WTC11 (cell line): ENCODE measurements at places on chromosomes 2 and 18. TPM values are rescaled to one million over a fixed set of nuclear protein-coding genes. Genes with fewer than 3 reads are reported as not detected.
A peak's percentile ranks its signal among the peaks of the same experiment; 100 is the strongest.

- no peaks in the 10 kb centered on the region for H3K27me3 ChIP-seq
- peaks cover 6% of the 10 kb centered on the region; the same call in 1 of the 2 replicates for H3K4me1 ChIP-seq
- no peak overlapping the region for H3K27ac ChIP-seq
- H3K36me3 ChIP-seq = no peaks in the 10 kb centered on the region
Observed at GRCh38 chr2:29940706-29941105, 19.3 kb upstream of the ALK start.

The REG3G gene
- total RNA-seq = 0.20 to 0.39 TPM (median 0.30 TPM) in 3 replicates

DNA sequence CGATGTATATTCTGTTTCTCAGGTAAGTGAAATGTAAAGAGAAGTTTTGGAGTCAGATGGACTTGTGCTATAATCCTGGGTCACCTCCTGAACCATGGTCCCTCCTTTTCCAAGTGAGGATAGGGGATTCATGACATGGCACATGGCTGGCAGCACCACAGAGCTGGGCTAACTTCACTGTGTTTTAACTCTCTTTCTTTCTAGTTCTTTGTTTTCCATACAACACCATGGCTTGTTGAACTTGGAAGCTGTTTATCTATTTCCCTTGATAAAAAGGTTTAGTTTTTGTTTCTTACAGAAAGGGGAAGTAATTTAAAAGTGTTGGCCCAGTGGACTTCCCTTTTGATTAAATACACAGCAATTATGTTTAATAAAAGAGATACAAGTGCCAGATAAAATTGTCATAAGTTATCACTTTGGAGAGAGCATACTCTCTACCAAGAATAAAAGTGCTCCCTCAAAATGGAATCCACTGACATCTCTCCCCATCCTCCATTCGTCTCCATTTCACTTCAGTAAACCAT, 90.4 kb downstream of the PLCL1 start:
- no peak for DNase-seq
- no peak overlapping the region for H3K27ac ChIP-seq
- peaks cover 22% of the 10 kb centered on the region for H3K4me1 ChIP-seq
- H3K4me3 ChIP-seq = no peak overlapping the region
- H3K27me3 ChIP-seq = no peaks in the 10 kb centered on the region

GRCh38 chr2:229882583-229882982, 39.2 kb downstream of the TRIP12 start:
- H3K27ac ChIP-seq = peak overlapping the region; percentile 53; the same call in 1 of the 2 replicates
- H3K4me3 ChIP-seq = no peak overlapping the region
- H3K27me3 ChIP-seq = no peaks in the 10 kb centered on the region
- H3K36me3 ChIP-seq = peaks cover 23% of the 10 kb centered on the region
- DNase-seq = no peak

The ZAP70 gene
- total RNA-seq = 0.61 to 0.73 TPM (median 0.64 TPM) in 3 replicates

DNA sequence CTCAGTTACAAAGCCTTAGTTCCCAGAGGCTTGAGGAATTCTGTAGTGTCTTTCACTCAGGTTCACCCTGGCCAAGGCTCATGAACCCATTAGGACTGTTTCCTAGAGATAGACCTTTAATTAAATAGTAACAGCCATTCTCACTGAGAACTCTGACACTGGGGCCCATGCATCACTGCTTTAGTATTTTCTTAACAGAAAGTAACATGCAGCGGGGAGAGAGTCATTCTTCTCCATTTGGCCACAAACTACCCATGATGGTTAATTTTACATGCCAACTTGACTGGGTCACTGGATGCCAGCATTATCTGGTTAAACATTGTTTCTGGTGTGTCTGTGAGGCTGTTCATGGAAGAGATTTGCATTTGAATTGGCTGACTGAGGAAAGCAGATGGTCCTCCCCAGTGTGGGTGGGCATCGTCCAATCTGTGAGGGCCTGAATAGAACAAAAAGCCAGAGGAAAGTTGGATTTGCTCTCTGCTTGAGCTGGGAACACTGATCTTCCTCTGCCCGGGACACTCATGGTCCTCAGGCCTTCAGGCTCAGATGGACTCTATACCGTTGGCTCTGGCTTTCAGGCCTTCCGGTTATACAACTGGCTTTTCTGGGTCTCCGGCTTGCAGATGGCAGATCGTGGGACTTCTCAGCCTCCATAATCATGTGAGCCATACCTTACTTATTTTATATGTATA, 5.6 kb upstream of the CPLX4 start:
- no peak overlapping the region for H3K27ac ChIP-seq
- peaks cover 27% of the 10 kb centered on the region for H3K36me3 ChIP-seq
- no peak for DNase-seq
- peaks cover 4% of the 10 kb centered on the region for H3K4me1 ChIP-seq

The DPYSL5 gene
- total RNA-seq = 7.6 to 12.1 TPM (median 9.2 TPM) in 3 replicates

DNA sequence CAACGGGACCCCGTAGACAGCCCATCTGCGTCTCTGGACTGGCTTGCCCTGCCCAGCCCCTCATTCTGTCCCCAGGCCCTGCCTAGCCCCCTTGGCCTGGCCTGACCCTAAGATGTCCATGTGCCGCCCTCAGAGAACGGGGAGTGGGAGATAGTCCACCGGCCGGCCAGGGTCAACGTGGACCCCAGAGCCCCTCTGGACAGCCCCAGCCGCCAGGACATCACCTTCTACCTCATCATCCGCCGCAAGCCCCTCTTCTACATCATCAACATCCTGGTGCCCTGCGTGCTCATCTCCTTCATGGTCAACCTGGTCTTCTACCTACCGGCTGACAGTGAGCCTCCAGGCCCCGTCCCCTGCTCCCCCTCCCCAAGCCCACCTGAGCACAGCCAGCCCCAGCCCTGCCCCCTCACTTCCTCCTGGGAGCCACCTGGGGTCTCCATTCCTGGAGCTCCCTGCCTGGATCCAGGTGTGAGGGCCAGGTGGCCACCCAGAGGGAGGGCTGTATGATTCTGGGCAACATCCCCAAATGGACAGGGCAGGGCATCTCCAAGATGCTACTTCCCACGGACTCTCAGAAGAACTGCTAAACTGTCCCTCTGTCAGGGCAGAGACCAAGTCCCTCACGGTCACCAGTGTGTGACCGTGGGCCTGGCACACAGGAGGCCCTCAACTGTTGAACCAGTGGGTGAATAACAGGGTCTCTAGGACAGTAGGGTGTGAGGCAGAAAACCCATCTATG, 4.0 kb downstream of the CHRND start:
- peaks cover 11% of the 10 kb centered on the region for H3K4me1 ChIP-seq
- no peak overlapping the region; the same call in 1 of the 2 replicates for H3K27ac ChIP-seq
- no peaks in the 10 kb centered on the region for H3K36me3 ChIP-seq
- H3K27me3 ChIP-seq = peaks cover 13% of the 10 kb centered on the region
- peak; percentile 7 for DNase-seq

- H3K27ac ChIP-seq = no peak overlapping the region
- H3K27me3 ChIP-seq = no peaks in the 10 kb centered on the region; the same call in 1 of the 2 replicates
- H3K4me1 ChIP-seq = no peaks in the 10 kb centered on the region
- no peak overlapping the region for H3K4me3 ChIP-seq
- H3K36me3 ChIP-seq = peaks cover 43% of the 10 kb centered on the region
- DNase-seq = no peak
Observed at GRCh38 chr2:24544456-24545115, 53.5 kb downstream of the NCOA1 start.

The ANTXR1 gene
- 30.0 to 37.7 TPM (median 36.8 TPM) in 3 replicates for total RNA-seq

The MAP3K20 gene
- 14.2 to 15.2 TPM (median 14.5 TPM) in 3 replicates for total RNA-seq

DNA sequence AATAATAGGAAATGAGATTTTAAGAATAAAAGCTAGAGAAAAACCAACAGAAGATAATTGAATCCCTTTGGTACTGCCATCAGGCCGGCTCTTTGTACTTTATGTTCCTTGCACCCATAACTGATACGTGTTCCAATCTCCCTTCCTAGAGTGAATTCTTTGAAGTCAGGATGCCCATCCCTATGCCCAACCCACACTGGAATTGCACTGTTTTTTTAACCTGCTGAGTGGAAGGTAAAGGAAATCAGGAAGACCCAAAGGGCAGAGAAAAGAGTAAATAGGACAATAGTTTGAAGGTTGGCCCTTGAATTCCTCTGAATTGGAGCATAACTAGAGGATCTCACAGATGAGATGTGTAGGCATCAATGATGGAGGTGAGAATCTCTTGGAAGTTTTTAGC, 4.4 kb upstream of the ATG16L1 start:
- H3K27me3 ChIP-seq = peaks cover 2% of the 10 kb centered on the region; the same call in 1 of the 2 replicates
- H3K36me3 ChIP-seq = peaks cover 19% of the 10 kb centered on the region
- H3K27ac ChIP-seq = no peak overlapping the region
- H3K4me3 ChIP-seq = no peak overlapping the region

- DNase-seq = no peak
- H3K27me3 ChIP-seq = no peaks in the 10 kb centered on the region
- peaks cover 18% of the 10 kb centered on the region; the same call in 1 of the 2 replicates for H3K4me1 ChIP-seq
- peaks cover 92% of the 10 kb centered on the region for H3K36me3 ChIP-seq
- H3K27ac ChIP-seq = 0 out of 2 replicates have a peak overlapping the region, but pooled peaks have one; percentile 46
Observed at GRCh38 chr2:12728221-12728777, 11.6 kb downstream of the TRIB2 start.

GRCh38 chr2:170396799-170397459, 219.0 kb downstream of the MYO3B start:
- peaks cover 11% of the 10 kb centered on the region; the same call in 1 of the 2 replicates for H3K4me1 ChIP-seq
- no peak for DNase-seq
- no peaks in the 10 kb centered on the region; the same call in 1 of the 2 replicates for H3K27me3 ChIP-seq
- no peak overlapping the region for H3K4me3 ChIP-seq
- H3K36me3 ChIP-seq = no peaks in the 10 kb centered on the region
- no peak overlapping the region for H3K27ac ChIP-seq

The GRB14 gene
- 14.9 to 17.2 TPM (median 17.2 TPM) in 3 replicates for total RNA-seq

- peaks cover 37% of the 10 kb centered on the region for H3K4me1 ChIP-seq
- H3K36me3 ChIP-seq = peaks cover 10% of the 10 kb centered on the region; the same call in 1 of the 2 replicates
- no peaks in the 10 kb centered on the region; the same call in 1 of the 2 replicates for H3K27me3 ChIP-seq
- DNase-seq = no peak
- H3K27ac ChIP-seq = 0 out of 2 replicates have a peak overlapping the region, but pooled peaks have one; percentile 3
- no peak overlapping the region for H3K4me3 ChIP-seq
Observed at GRCh38 chr18:35526495-35527059, 28.8 kb upstream of the INO80C start.

- peak within 1 kb of the TSS; percentile 95 for H3K4me3 ChIP-seq
- H3K27ac ChIP-seq = peak within 1 kb of the TSS; percentile 46
- H3K36me3 ChIP-seq = peaks cover 4% of the 10 kb centered on the region; the same call in 1 of the 2 replicates
- no peaks in the 10 kb centered on the region for H3K27me3 ChIP-seq
Observed at GRCh38 chr2:20350753-20351554, at the start of gene PUM2. PUM2 (minus strand) TSS chr2:20350844; CDS start chr2:20327360, 23,484 bp downstream.

GRCh38 chr2:120927265-120927628, 191.6 kb downstream of the GLI2 start:
- peaks cover 33% of the 10 kb centered on the region for H3K36me3 ChIP-seq
- no peak overlapping the region for H3K27ac ChIP-seq
- H3K27me3 ChIP-seq = no peaks in the 10 kb centered on the region

DNA sequence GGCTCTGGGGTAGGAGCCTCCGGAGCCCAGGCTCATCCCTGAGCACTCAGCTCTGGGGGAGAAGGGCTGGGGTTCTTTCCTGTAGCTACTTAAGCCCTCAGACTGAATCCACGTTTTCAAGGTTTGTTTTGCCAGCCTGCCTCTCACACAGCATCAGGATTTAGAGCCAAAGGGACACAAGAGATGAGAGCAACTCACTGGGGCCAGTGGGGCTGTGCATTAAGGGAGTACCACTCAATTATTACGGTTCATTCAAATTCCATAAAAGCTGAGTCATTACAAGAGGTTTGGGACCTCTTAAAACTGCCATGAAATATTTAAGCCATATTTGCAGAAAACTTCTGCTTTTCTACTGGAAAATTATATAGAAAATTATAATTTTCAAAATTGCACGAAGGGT, 17.1 kb upstream of the SNED1 start:
- H3K36me3 ChIP-seq = no peaks in the 10 kb centered on the region
- H3K27me3 ChIP-seq = peaks cover 2% of the 10 kb centered on the region; the same call in 1 of the 2 replicates
- H3K4me3 ChIP-seq = no peak overlapping the region
- H3K4me1 ChIP-seq = no peaks in the 10 kb centered on the region
- no peak for DNase-seq

GRCh38 chr18:57802213-57803102, 657 bp downstream of the ATP8B1 start:
- DNase-seq = peak; percentile 42
- H3K27ac ChIP-seq = no peak overlapping the region
- H3K36me3 ChIP-seq = no peaks in the 10 kb centered on the region
- H3K27me3 ChIP-seq = peaks cover 53% of the 10 kb centered on the region

GRCh38 chr2:239811111-239811781, 213.9 kb downstream of the NDUFA10 start:
- no peaks in the 10 kb centered on the region for H3K27me3 ChIP-seq
- H3K36me3 ChIP-seq = no peaks in the 10 kb centered on the region
- no peak for DNase-seq
- no peak overlapping the region for H3K4me3 ChIP-seq
- H3K27ac ChIP-seq = no peak overlapping the region

DNA sequence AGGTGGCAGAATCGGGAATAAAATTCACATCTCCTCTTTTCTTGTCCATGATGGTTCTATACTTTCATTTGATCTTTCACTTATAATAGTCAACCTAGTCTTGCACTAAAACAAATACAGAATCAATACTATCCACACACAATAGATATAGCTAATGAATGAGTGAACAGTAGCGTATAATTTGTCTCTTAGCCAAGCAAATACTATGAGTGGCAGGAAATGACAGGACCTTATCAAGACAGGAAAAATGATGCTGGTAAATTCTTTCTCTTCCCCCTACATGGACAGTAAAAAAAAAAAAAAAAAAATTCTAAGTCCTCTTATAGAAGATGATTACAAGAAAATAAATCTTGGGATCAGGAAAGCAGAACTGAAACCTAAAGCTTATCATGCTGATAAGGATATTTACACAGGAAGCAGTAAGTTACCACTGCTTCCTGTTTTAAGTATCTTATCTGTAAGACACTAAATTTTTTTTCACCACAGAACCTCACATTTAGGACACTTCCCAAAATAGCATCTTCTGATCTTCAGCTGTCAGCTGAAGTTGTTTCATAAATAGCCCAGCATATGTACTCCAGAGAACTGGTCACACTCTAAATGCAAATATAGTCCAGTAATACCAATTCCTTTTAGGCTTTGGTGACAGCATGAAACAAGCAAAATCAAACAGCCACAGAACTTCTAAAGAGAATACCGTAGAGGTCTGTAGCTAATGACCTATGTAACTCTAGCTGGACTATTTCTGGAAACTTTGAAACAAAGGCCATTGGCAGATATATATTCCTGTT, 27.0 kb downstream of the IRS1 start:
- no peak overlapping the region for H3K4me3 ChIP-seq
- no peaks in the 10 kb centered on the region for H3K27me3 ChIP-seq
- DNase-seq = no peak
- H3K27ac ChIP-seq = no peak overlapping the region
- peaks cover 46% of the 10 kb centered on the region for H3K36me3 ChIP-seq

- H3K4me1 ChIP-seq = peaks cover 6% of the 10 kb centered on the region
- H3K27ac ChIP-seq = no peak overlapping the region
- peak; percentile 47 for DNase-seq
- no peak overlapping the region for H3K4me3 ChIP-seq
- no peaks in the 10 kb centered on the region; the same call in 1 of the 2 replicates for H3K27me3 ChIP-seq
Observed at GRCh38 chr18:45621061-45621511, 5.8 kb downstream of the SLC14A2 start.

The SLC38A11 gene
- not detected in 3 replicates for total RNA-seq

- H3K36me3 ChIP-seq = no peaks in the 10 kb centered on the region
- H3K27ac ChIP-seq = no peak overlapping the region
- no peak for DNase-seq
- H3K27me3 ChIP-seq = no peaks in the 10 kb centered on the region
Observed at GRCh38 chr2:215450188-215451011, 14.5 kb upstream of the FN1 start.
